ENCODE measurements at places on chromosomes 1 and 21.
A peak's percentile ranks its signal among the peaks of the same experiment; 100 is the strongest.

DNA sequence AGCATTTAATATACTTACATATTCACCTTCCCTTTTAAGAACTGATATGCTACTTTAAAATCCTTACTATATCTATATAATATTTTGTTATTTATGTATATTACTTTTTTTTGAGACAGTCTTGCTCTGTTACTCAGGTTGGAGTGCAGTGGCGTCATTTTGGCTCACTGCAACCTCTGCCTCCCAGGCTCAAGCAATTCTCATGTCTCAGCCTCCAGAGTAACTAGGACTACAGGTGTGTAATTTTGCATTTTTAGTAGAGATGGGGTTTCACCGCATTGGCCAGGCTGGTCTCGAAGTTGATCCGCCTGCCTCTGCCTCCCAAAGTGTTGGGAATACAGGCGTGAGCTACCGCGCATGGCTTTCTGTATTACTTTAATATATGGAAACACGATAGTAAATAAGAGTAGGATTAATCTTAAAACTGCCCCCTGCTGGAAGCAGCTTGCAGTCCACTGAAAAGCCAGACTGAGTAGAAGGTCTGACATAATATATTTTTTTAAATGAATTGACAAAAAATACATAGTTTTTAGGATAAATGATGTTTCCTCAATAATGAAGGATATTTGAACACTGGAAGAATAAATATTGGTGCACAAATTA lies 24.4 kb downstream of the RCAN3 start:
- no peak for DNase-seq

- peak; percentile 57 for DNase-seq
Observed at GRCh38 chr21:26587736-26588201, 14.7 kb upstream of the CYYR1 start.

- no peak for DNase-seq
Observed at GRCh38 chr1:41414716-41415306, 53.6 kb downstream of the FOXO6 start.

GRCh38 chr1:22892789-22893188 lies 79.9 kb downstream of the LACTBL1 start:
- no peak for DNase-seq

GRCh38 chr1:81432059-81432458 lies 368.7 kb upstream of the ADGRL2 start:
- no peak for DNase-seq

- no peak for DNase-seq
Observed at GRCh38 chr1:15053153-15053552, 100.4 kb upstream of the TMEM51 start.

- DNase-seq = no peak
Observed at GRCh38 chr1:243487649-243488227, 231.9 kb downstream of the SDCCAG8 start.

GRCh38 chr1:200415789-200416593 lies 6.2 kb upstream of the ZNF281 start:
- DNase-seq = peak; percentile 95

DNA sequence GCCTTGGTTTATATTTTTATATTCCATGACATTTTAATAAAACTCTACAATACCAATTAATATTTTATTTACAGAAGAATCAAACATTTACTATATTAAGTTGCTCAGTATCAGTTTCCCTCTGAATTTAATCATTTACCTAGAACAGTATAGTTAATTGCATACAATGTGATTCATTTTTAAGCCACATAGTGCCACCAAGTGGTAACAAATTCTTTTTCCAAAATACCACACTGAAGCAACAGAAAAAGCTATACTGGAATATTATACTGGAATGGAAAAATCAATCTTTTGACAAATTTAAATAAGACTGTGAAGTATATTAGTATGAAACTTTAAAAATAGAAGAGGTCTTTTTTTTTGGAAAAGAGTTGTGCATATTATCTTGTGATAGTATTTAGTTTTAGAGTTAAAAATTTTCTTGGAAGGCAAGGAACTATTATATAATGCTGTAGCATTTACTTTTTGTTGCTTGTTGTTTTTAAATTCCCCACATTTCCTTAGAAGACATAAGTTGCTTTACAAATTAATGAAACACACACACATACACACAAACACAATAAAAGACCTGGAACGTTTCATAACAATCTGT lies 57.3 kb downstream of the ZNF644 start:
- peak; percentile 5 for DNase-seq

All from astrocyte (in vitro differentiated cells and primary cell).